Ovary (tissue), 10 donors: ENCODE measurements at places on chromosomes 16 and 17. TPM values are rescaled to one million over a fixed set of nuclear protein-coding genes. Genes with fewer than 3 reads are reported as not detected.

The MRPL38 gene
- polyA plus RNA-seq: 51.4 TPM

The COG7 gene
- polyA plus RNA-seq: 13.8 TPM

The KRT33B gene
- polyA plus RNA-seq: not detected

The USP43 gene
- polyA plus RNA-seq: 0.18 TPM

The PRR15L gene
- polyA plus RNA-seq: 0.16 TPM

The XYLT2 gene
- polyA plus RNA-seq: 5.2 TPM
